ENCODE measurements at places on chromosomes 7 and 10.

DNA sequence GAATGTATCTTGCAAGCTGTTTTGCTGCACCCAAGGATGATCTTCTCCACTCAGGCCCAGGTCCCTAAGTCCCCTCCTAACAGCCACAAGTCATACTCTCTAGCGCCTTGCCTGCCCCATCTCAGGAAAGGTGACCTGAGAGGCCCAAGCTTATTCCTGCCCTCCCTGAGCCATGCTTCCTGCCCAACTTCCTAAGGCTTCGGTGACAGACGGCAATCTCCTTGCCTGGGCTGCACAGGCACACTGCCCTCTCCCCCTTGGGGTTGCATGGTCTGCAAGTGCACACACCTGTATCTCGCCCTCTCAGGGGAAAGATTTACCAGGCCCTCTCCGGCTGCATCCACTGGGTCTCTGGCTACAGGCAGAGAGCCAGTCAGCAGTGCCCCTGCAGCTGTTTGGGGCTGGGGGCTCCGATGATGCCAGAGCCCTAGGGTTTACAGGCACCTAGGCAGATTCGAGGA is 771 bp upstream of the ADIRF start:
- no peak for DNase-seq

- no peak for DNase-seq
Measured at GRCh38 chr10:93762979-93763391, 5.2 kb downstream of the LGI1 start.

GRCh38 chr7:135772639-135773222 is 24.1 kb upstream of the FAM180A start:
- DNase-seq = no peak

DNA sequence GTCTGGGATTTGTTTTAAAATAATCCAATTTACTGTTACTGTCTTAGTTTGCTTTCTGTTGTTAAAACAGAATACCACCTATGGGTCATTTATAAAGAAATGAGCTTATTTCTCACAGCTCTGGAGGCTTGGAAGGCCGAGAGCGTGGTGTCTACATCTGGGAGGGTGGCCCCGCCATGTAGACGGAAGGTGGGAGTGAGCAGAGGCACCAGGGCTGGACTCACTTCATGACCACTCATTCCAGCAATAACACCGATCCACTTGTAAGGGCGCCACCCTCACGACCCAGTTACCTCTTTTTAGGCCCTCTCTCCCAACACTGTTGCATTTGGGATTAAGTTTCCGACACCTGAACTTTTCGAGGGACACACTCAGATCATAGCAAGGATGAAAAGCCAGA is 36.2 kb upstream of the CFAP46 start:
- no peak for DNase-seq

GRCh38 chr7:6651851-6652445 is 14.8 kb downstream of the ZNF316 start:
- no peak for DNase-seq

DNA sequence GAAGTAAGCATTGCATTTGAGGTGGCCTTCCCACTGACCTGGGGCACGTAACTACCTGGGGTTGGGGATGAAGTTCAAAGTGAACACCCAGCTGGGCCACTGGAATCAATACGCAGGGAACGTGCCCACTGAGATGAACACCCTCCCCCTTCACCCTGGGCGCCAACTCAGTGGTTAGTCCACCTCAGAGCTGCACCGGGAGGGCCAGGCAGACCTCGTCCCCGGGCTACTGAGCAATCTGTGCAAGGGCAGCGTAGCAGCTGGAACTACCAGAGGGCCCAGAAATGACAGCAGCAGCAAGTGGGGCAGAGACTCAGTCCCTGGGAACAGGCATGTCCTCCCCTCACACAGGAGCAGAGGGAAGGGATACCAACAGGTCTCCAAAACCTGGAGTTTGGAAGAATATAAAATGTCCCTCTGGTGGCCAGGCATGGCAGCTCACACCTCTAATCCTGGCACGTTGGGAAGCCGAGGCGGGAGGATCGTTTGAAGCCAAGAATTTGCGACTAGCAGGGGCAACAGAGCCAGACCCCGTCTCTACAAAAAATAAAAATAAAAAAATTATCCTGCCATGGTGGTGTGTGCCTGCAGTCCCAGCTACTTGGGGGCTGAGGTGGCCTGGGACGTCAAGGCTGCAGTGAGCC is 143.9 kb downstream of the SH3PXD2A start:
- no peak for DNase-seq

- no peak for DNase-seq
Measured at GRCh38 chr7:120441850-120442249, 168.9 kb downstream of the KCND2 start.

- DNase-seq = no peak
Measured at GRCh38 chr10:4803822-4804221, 22.2 kb upstream of the AKR1E2 start.

- no peak for DNase-seq
Measured at GRCh38 chr10:132363921-132364593, 32.1 kb downstream of the LRRC27 start.

DNA sequence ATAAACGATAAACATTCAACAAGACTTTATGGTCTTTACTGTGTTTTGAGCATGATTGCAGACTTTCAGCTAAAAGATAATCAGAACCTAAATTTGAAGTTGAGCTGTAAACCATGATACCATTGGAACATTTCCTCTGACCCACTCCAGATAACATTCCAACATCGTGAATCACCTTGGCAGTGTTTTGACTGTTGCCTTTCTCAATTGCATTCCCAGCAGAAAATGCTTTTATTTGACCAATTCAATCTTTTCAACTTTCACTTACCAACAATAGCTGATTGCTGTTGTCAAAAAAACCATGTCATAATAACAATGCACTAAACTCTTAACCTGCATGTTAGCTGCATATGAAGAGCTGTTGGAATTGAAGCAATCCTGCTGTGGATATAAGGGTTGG is 165.5 kb downstream of the MDFIC start:
- no peak for DNase-seq

DNA sequence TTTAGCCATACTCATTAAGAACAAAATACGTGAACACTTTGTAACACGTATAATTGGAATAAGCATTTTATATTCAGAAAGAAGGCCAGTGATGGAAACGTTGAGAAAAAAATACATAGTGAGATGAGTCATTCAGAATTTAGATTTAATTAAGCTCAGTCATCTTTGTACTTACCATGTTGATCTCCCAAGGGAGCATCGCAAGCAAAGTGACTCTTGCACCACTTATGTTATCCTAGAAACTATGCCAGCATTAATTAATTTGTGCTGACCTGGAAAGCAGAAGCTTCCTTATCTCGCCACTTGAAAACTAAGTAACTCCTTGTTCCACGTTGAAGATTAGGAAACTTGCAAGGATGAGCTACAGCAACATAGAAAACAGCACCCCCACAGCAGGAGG is 9.7 kb upstream of the MPP7 start:
- DNase-seq = no peak

DNA sequence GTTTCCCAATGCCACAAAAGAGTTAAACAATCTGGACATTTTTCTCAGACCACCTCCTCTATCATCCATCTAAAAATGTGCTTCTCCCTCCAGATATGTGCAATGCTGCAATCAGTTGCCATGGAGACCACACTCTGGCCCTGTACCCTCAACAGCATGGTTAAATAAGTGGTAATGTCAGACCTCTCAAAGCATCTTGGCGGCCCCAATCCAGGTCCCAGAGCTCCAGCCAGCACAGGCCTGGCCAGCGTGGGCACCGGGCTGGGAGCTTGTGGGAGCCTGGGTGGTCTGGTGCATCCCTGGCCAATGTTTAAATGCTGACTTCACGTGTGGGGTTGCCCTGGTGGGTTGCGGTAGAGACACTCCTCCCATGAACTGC is 362.9 kb upstream of the ZNF32 start:
- DNase-seq = no peak

GRCh38 chr10:118913825-118914224 is 115.7 kb upstream of the NANOS1 start:
- DNase-seq = no peak

DNA sequence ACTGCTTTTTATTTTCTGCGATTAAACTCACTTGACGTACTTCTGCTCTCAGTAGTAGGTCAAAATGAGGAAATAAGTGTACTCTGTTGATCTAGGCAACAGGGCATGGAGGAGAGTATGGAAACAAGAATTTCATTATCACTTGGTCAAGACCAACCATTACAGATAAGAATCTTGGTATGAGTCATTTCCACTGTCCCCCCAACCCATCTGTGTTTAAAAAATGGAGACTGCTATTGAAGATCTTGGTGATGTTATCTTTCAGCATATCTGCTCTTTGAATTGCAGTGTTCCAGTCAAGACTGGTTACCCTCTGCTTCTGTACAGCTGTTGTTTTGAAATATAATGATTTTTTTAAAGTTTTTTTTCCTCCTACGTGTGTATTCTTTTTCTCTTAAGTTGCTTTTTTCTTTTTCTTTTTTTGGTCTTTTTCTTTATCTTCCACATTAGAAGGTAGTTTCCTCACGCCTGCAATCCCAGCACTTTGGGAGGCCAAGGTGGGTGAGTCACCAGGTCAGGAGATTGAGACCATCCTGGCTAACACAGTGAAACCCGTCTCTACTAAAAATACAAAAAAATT is 11.7 kb downstream of the STAM start:
- DNase-seq = no peak

- no peak for DNase-seq
Measured at GRCh38 chr10:22690614-22691431, 23.6 kb downstream of the PIP4K2A start.

All from frontal cortex (tissue), 4 donors.